NCI-H345 (cell line): ENCODE measurements at places on chromosomes 16 and 17.

DNA sequence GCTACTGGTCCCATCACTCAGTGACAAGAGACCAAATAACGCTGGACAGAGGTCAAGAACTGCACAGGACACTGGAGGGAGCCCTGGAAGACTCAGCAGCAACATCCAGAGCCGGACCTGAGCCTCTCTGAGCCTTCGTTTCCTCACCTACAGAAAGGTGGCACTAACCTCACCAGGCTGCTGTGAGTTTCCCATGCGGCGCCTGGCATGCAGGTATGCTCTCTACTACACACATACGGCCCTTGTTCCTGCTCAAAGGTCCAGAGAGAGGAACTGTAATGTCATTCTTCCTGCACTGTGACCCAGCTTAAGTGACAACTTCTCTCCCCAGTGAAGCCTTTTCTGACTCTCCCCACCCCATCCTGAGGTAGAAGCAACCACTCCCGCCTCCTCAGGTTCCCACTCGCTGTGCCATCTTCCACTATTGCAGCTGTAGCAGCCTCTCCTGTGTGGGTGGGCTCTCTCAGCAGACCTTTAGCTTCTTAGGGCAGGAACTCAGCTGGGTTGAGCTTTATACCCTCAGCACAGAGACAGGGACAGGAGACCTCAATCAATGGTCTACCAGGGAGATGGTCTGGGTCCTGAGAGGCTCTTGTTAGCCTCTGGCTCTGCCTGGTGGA, 43.9 kb upstream of the SREBF1 start:
- DNase-seq, result no peak

- DNase-seq, result no peak
Observed at GRCh38 chr16:58205276-58206036, 7.5 kb upstream of the CSNK2A2 start.

DNA sequence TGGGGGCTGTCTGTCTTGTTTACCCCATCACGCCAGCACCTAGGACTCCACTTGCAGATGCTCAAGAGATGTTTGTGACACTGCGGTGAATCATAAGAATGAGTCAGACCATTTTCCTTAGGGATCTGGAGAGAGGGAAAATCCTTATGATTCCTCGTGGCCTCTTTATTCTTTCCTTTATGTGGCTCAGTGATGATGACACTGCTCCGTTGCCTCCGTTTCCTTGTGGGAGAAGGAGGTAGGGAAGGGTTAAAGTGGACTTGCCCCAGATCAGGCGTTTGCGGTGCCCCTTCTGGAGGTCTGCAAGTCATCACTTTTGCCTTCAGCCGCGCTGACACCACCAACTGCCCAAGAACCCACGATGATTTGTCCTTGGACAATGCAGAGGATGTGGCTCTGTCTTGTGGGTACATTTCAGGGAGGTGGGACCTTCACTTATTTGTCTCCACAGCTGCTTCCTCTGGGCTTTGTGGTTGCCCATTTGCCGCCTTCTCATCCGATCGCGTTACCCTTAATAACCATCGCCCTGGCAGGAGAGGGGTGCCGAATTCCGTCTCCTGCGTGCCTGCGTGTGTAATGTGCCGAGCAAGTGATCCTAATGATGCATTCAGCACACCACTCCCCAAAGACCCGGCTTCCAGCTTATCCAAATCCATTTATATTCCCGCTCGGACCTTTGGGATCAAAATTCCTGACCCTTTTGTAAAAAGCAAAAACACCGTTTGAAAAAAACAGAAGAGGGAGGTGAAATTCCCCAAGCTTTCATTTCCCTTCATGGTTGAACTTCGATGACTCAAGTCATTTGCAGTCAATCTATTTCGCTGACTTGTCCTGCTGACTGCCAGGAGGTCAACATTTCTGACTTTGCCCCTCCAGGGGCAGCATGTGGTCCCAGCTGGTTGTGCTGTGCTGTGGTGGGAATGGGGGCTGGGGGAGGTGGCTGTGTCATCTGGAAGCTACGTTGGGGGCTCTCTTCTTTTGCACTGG, 87.2 kb upstream of the IRX3 start:
- no peak for DNase-seq

DNA sequence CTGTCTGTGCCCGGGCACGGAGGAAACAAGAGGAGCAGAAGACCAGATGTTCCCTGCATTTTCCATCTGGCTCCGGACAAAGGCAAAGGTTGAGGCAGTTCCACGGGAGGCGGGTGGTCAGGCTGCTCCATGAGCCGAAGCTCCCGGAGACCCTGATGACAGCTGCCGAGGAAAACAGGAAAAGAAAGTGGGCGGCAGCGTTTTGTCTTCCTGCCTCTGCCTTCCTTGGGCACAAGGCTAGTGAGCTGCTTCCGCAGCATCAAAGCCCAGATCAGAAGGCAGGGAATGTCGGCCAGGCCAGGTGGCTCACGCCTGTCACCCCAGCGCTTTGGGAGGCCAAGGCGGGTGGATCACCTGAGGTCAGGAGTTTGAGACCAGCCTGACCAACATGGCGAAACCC, 16.2 kb downstream of the SLC43A2 start:
- DNase-seq, result no peak

- no peak for DNase-seq
Observed at GRCh38 chr17:83122834-83123233, 43.4 kb downstream of the METRNL start.

- no peak for DNase-seq
Observed at GRCh38 chr16:60107437-60107836, 1373.3 kb upstream of the GOT2 start.

DNA sequence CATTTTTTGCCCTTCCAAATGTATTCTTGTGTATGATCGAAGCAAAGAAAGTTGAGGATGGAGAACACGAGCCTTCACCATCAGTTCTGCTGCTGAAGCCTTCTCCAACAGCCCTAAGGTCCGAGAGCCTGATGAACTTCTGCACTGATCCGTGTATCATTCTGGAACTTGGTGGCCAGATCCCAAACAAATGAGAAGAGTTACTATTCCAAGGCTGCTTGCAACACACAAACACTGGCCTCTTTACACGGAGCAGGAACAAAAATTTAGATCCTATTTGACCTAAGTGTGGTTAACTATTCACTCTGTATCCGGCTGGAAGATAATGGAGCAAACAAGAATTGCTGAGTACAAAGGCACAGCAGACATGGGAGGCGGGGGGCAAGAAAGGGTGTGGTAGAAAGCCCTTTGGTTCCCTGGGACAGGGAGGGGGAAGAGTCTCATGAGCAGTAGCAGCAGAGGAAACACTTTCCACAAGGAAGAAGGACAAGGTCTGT, 282.9 kb downstream of the SOX9 start:
- DNase-seq, result no peak

- no peak for DNase-seq
Observed at GRCh38 chr16:29819506-29819905, 756 bp upstream of the MVP start.

GRCh38 chr16:22240023-22240710, 34.1 kb downstream of the EEF2K start:
- no peak for DNase-seq

- DNase-seq, result no peak
Observed at GRCh38 chr16:2820836-2821486, 3.9 kb downstream of the PRSS21 start.

- DNase-seq, result no peak
Observed at GRCh38 chr17:42547001-42547461, 5.7 kb upstream of the HSD17B1 start.

- no peak for DNase-seq
Observed at GRCh38 chr17:73855720-73856333, 211.6 kb upstream of the SDK2 start.

- peak; percentile 61 for DNase-seq
Observed at GRCh38 chr16:85615014-85615851, 2.1 kb downstream of the GSE1 start.

DNA sequence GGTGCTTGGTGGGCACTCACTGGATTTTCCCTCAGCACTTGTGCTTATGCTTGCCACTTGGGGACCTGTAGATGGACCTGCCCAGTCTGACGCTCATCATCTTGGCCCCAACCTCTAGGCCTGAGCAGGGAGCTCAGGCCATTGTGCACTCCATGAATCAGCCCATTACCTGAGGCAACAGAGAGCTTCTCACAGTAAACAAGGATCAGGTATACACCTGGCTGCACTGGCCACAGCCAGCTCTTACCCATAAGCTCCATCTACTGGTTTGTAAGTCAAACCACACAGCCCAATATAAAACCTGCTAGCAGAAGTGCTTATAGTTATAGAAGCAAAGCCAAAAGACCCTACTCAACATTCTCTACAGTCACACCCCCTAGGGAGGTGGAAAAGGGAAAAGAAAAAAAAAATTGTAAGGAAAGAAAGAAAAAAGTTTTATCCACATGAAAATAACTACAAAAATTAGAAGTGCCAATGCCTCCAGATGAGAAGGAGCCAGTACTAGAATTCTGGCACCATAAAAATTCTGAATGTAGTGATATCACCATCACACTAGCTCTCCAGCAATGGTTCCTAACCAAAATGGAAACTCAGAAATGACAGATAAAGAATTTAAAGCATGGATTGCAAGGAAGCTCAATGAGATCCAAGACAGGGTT, 87.8 kb upstream of the CDH5 start:
- DNase-seq, result no peak

DNA sequence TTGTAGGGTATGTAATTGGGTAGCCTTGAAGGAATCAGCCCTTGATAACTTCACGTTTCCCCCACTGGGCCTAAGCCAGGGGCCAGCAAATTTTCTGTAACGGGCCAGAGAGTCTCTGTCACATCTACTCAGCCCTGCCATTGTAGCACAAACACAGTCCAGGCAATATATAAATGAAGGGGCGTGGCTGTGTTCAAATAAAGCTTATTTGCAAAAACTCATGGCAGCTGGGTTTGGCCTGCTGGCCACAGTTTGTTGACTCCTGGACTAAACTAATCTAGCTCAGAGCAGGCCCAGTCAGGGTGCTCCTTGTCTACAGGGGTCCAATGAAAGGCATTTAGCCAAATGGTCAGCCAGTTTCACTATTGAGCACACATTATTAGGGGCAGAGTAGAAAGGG, 141.6 kb downstream of the CCDC182 start:
- DNase-seq, result peak; percentile 13

- no peak for DNase-seq
Observed at GRCh38 chr16:27517664-27518063, 32.0 kb downstream of the GTF3C1 start.

- DNase-seq, result no peak
Observed at GRCh38 chr16:2075631-2076030, 27.8 kb downstream of the TSC2 start.

DNA sequence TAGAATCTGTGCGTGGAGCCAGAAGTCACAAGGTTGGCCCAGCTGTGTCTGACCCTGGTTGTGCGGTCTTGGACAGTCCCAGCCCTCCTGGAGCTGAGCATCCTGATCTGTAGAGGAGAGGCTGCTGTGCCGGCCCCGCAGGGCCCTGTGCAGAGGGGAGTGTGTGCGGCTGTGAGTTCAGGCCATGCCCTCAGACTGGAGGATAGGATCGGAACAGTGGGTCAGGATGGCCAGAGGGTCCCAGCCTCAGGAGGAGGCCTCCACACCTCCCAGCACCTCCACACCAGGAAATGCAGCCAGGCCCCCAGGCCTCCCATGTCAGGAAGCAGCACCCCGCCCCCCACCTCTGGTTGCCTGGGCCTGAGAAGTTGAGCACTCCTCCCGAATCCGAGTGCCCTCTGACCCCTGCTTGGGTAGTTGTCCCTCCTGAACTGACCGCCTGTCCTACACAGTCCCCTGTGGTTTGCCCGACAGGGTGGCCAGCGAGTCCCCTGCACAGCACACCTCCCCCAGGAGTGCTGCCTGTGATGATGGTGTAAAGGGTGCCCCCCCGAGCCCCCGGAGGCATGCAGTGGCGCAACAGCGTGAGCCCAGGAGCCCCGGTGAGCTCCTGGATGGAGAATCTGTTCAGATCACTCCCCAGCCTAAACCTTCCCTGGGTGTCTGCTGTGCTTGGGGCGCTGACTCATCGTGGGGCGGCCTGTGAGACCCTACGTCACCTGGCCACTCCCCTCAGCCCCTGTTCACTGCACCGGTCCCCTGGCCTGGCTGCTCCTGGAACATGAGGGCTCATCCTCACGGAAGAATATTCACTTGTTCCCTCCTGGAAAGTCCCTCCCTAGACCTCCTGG, 285.2 kb downstream of the SEC14L1 start:
- DNase-seq, result no peak

DNA sequence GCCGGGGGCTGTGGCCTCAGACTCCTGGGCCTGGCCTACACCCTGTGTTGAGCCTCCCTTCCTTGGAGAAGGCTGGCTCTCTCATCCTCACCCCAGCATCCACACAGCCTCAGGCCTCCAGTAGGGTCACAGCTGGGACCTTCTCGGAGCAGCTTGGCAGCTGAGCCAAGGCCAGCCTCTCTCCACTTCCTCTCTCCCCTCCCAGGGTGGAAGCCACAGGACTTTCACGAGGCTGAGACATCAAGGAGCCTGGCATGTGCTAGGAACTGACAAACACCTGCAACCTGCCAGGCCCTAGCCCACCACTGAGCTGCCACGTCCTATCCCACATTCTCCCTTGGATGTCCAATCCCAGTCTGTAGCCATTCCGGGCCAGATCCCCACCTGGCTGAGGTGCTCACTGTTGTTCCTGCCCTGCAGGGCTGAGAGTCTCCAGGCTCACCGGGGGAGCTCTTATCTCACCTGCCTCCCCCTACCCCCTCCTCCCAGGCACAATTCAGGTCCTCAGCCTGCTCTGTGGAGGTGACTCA, 3.1 kb downstream of the MMP15 start:
- DNase-seq, result no peak

- DNase-seq, result no peak
Observed at GRCh38 chr17:58383892-58384462, 32.0 kb upstream of the SUPT4H1 start.

DNA sequence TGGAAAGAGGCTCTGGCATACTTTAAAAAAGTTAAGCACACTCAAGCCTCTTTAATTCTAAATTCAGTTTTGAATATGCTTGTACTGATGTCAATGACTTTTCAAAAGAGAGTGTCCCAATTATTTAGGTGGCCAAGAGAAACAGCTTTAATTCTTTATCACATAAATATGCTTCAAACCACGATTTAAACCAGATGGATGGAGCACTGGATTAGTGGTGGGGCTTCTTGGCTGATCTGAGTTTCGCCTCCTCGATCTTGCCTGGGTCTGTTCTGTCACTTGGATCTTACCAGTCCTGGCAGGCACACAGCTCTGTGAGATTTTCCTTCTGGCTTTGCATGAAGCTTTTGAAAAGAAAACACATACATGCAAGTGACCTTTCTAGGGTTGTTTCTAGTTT, 467.8 kb downstream of the MAF start:
- no peak for DNase-seq

GRCh38 chr17:43418441-43419374, 19.9 kb downstream of the ARL4D start:
- DNase-seq, result peak; percentile 75

GRCh38 chr16:77376358-77376757, 58.5 kb downstream of the ADAMTS18 start:
- DNase-seq, result no peak

- no peak for DNase-seq
Observed at GRCh38 chr17:77611791-77612502, 346.6 kb upstream of the TNRC6C start.

GRCh38 chr16:88061346-88062110, 110.3 kb downstream of the BANP start:
- DNase-seq, result no peak

- no peak for DNase-seq
Observed at GRCh38 chr16:85733839-85734170, 17.1 kb downstream of the C16orf74 start.

- DNase-seq, result no peak
Observed at GRCh38 chr17:54426296-54426886, 474.3 kb upstream of the TOM1L1 start.
